ENCODE measurements at places on chromosomes 1 and 21.

GRCh38 chr1:167249702-167250101 lies 29.0 kb downstream of the POU2F1 start:
- no peak for DNase-seq

- DNase-seq, result no peak
Measured at GRCh38 chr21:22395965-22396364, 1397.8 kb downstream of the NCAM2 start.

GRCh38 chr21:43817157-43818086 lies 28.0 kb downstream of the RRP1 start:
- DNase-seq, result no peak

DNA sequence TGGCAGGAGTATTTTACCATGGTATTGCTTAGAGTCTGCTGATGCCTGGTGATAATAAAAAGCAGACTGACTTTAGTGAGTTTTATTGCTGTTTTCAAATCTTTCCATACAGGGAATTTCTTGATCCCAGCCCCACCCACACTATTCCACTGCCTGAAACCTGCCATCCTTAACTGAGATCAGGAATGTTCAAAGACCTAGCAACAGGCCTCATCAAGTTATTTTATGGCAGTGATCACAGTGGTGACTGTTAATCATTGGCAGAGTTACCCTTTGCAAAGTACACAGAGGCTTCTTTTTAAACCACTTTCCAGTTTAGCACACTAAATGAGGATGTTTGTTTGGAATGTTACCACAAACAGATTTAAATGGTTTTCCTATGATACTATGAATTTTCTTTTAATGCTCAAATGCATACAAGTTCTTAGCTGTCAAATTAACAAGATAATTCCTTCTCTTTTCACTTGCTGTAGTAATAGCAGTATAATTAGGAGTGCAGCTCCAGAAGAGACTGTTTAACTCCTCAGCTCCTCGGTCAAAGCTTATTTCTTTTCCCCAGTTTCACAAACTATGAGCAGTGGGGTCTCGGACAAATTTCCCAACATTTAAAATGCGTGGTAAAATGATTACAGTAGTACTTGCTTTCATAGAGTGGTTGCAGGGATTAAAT lies 69.9 kb upstream of the USP25 start:
- no peak for DNase-seq

- DNase-seq, result no peak
Measured at GRCh38 chr1:156257711-156258110, 9.9 kb upstream of the PAQR6 start.

- DNase-seq, result no peak
Measured at GRCh38 chr1:39268112-39268581, 63.7 kb downstream of the MACF1 start.

DNA sequence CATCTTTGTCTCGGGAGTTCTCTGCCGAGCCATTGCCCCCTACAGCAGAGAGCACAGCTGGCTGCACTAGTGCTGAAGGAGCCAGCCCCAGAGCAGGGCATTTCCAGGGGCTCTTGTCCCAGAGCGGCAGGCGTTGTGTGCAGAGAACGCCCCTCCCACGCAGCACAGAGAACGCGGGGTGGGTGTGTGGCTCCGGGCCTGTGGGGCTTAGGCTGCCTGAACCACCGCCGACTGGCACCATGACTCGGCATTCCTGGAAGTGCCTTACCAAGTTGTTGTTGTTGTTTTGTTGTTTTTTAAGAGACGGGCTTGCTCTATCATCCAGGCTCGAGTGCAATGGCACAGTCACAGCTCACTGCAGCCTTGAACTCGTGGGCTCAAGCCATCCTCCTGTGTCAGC lies 15.8 kb upstream of the DIP2A start:
- no peak for DNase-seq

- no peak for DNase-seq
Measured at GRCh38 chr1:240094041-240094722, 2.5 kb downstream of the FMN2 start.

GRCh38 chr1:180962178-180962577 lies 49.5 kb downstream of the KIAA1614 start:
- no peak for DNase-seq

GRCh38 chr1:178798232-178798861 lies 72.5 kb downstream of the ANGPTL1 start:
- no peak for DNase-seq

- DNase-seq, result no peak
Measured at GRCh38 chr1:37055631-37056030, 21.3 kb upstream of the GRIK3 start.

GRCh38 chr1:2204415-2205190 lies 10.0 kb upstream of the FAAP20 start:
- DNase-seq, result no peak

- no peak for DNase-seq
Measured at GRCh38 chr1:37033355-37034101, 787 bp downstream of the GRIK3 start.

- DNase-seq, result no peak
Measured at GRCh38 chr1:202848191-202848542, 37.4 kb downstream of the PCAT6 start.

DNA sequence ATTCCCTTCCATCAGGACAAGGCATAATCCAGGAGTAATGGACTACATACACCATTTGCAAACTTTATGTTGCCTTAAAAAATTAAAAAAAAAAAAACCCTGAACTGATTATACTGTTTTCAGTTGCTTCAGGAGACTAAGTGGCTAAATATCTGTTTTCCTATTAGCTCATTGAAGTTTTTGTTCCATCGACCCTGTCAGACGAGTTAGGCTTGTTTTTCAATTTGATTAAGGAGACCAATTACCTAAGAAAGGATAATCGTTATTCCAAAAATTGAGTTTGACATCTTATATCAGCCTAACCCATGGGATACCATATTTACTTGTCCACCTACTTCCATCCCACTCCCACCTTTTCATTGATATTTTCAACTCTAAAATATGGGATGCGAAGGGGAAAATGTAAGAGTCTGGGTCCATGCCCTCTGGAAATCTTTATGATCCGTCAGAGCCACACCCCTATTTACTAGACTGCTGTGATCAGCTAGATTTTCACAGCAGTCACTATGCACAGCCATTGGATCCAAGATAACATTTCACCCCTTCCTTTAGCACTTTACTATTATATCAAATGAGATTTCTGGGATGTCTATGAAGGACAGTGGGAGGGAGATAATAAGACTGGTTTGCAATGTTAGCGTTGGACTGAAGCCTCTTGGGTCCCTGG lies 41.0 kb downstream of the IL12RB2 start:
- DNase-seq, result no peak

GRCh38 chr1:201332021-201332420 lies 45.5 kb downstream of the TNNT2 start:
- DNase-seq, result no peak

DNA sequence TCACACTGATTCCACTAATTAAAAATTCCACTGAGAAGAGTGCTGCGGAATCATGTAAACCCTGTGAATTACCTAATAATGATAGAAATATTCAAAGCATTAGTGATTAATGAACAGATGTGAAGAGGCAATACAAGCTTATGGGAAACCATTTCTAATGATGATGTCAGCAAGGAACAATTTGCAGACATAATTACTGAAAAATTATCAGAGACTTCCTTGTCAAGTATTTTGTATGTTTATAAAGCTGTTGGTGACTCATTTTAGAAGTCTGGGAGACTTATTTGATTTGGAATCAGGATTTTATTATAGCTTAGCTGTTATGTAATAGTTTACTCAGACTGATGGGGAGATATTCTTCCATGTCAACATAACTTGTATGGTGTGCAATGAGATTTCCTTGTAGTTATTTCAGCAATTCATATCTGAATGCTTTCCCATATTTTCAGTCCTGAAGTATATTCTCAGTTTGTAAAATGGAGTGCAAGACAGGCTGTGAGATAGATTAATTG lies 135.5 kb downstream of the TGFB2 start:
- no peak for DNase-seq

GRCh38 chr21:45029298-45029947 lies 45.0 kb upstream of the ADARB1 start:
- DNase-seq, result no peak

All from activated CD8-positive, alpha-beta T cell treated with anti-CD3 and anti-CD28 coated beads, Interleukin-2, amount 10 ng/mL, durations not matched to agents 7 days and 5 days (primary cell).